GM23248 (cell line): ENCODE measurements at places on chromosomes 3 and 15. TPM values are rescaled to one million over a fixed set of nuclear protein-coding genes. Genes with fewer than 3 reads are reported as not detected.
A peak's percentile ranks its signal among the peaks of the same experiment; 100 is the strongest.

Gene CFAP100
- total RNA-seq: not detected in 2 replicates

Gene SPTBN5
- 0.11 and 0.25 TPM in 2 replicates for total RNA-seq

Gene TEX55
- not detected in 2 replicates for total RNA-seq

Gene CFAP91
- not detected in 2 replicates for total RNA-seq

Gene A4GNT
- not detected in 2 replicates for total RNA-seq

- peak; percentile 78 for DNase-seq
Measured at GRCh38 chr3:175193815-175194518, 334.8 kb downstream of the NAALADL2 start.

- DNase-seq: peak; percentile 84
Measured at GRCh38 chr3:197854596-197855343, 63.7 kb downstream of the LRCH3 start.

DNA sequence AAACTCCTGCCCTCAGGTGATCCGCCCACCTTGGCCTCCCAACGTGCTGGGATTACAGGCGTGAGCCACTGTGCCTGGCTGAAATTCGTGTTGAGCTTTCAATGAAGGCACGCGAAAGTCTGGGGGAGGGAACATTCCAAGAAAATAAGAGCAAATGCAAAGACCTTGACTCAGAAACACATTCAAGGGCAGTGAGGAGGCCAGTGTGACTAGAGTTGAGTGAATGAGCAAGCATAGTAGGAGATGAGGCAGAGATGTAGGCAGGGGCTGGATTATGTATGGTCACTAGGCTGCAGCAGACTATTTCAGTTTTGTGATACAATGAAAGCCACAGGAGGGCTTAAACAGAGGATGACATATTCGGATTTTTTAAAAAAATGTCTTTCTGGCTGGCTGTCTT lies 67.0 kb downstream of the SCN11A start:
- peak; percentile 58 for DNase-seq

GRCh38 chr15:68511073-68511991 lies 67.5 kb upstream of the CORO2B start:
- DNase-seq: peak; percentile 88

GRCh38 chr15:70018646-70019600 lies 78.8 kb downstream of the TLE3 start:
- no peak for DNase-seq

DNA sequence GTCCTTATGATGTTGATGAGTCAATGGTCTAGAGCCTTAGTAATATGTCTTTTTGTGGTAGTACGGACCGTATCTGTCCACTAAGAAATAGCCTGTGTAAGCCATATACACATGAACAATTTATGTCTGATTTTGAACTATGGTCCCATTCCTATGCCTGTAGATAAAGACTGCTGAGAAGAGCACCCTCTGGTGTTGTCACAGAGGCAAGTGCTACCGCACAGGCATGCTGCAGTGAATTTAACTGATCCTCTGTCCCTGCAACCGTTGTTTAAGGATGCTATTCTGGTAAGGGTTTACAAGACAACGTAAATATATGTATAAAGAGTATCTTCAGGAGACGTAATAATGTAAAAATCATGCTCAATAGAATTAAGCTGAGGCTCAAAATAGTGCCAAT lies 170.7 kb downstream of the UBE3A start:
- DNase-seq: no peak

- no peak for DNase-seq
Measured at GRCh38 chr3:12289524-12289923, 654 bp downstream of the PPARG start.

DNA sequence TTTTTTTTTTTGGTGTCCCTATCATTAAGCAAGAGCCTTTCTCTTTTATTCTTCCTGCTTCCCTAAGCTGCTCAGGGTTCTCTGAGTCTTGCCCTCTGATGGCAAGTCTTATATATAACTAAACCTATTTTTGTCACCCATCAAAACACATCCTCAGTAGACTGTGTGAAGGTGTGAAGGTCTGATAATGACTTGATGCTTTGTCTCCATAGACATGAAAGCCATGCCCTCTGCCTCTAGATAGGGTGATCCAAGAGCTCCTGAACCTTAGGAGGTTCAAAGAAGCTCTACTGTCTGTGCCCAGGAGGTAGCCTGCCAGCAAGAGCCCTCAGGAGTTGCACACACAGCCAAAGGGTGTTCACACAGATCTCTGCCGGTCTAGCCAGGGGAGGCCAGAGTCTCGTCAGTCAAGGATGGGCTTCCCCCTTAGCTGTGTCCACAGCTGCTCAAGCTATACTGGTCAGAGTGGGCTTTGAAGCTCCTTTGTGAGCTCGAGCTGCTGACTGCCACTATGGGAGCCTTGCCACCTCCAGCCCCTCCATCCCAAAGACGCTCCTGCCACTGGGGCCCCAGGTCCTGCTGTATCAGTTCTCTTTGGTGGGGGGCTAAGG lies 13.1 kb upstream of the SNX22 start:
- no peak for DNase-seq

GRCh38 chr15:101240358-101240757 lies 11.5 kb downstream of the CHSY1 start:
- DNase-seq: peak; percentile 52

DNA sequence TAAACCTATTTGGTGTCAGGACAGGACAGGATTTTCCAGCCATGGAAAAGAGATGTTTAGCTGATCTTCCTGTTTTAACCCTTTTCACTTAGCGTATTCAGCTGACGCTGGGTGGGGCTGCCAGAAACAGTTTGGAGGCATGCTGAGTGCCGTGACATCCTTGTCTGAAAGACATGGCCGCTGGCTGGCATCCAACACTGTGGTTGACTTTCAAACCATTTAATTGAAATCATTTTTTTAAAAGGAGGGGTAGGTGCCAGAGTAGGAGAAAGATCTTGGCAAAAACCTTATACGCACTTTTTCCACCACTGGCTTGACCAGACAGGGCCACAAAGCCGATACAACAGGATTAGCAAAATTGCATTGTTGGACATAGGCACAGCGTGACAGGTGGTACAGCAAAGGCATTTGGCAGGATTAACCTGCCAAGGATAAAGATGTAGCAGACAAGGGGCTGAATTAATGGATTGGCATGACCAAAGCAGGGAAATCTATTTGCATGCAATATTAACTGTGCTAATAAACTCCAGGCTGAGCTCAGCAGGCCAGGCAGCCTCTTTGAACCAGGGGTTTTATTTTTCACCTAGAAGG lies 131.8 kb upstream of the TOPAZ1 start:
- no peak for DNase-seq

GRCh38 chr3:33848624-33849347 lies 50.4 kb downstream of the PDCD6IP start:
- DNase-seq: no peak

DNA sequence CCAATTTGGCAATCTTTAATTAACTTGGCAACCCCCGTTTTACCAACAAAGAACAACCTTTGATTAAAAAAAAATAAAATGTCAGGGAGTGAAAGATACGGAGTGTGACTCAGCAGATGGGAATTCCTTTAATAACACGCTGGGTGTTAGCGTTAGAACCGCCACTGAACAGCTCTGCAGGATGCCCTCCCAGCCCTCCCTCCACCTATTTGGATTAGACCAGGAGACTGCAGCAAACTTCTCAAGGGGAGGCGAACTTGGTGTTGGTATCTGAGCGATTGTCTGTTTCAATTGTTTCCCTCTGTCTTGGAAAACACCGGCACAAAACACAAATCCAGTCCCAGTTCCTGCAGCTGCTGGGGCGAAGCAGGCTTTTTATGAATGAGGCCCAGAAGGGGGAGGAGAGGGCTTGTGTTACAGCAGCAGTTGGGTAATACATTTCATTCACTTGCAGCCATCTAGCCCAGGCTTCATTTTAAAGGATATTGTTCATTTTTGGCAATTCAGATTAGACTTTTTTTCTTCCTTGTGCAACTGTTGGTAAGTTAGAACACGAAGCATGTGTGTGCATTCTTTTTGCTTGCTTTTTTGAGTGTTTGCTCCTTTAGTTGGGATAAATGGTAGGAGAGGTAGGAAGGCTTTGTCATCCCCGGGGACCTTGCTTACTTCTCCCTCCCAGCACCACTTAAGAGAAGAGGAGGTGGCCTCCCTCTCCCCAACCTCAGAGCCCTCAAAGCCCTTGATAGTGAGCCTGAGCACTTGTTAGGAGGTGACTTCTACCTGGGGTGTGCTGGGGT lies 152.3 kb downstream of the IGF1R start:
- peak; percentile 88 for DNase-seq
